ENCODE measurements at places on chromosomes 1 and 21.
A peak's percentile ranks its signal among the peaks of the same experiment; 100 is the strongest.

DNA sequence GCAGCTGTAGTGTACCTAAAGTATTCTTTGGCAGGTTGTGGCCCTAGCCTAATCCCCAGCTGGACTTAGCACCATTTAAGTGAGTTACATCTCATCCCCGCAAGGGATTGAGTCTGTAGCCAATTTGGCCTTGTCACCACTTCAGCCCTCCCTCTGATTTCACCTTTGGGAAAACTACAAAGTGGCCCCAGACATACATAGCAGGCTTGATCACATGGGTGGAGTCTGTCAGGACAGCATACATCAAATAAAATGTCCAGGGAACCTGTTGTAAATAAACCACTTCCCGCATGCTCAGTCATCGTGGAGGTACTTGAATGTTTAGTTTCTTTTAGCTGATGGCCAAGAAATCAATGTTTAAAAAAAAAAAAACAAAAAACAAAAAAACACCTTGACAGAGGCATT is 142.5 kb downstream of the DHRS3 start:
- DNase-seq, result no peak

DNA sequence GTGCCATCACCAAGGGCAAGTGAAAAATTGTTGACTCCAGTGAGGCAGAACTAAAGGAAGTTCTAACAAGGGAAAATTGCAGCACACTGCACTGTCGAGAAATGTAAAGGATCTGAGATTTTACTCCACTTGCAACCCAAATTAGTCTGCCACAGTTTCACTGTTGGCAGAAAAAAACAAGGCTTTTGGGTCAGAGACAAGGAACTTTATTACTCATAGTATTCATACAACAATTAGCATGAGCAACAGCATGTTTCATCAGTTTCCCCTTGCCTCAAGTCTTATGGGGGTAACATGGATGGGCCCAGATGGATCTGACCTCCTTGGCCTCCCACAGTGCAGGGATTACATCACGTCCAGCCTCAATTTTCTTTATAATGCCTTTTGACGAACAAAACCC is 125.3 kb downstream of the LTN1 start:
- peak; percentile 14 for DNase-seq

- no peak for DNase-seq
Observed at GRCh38 chr21:36487641-36488307, 7.9 kb upstream of the CLDN14 start.

DNA sequence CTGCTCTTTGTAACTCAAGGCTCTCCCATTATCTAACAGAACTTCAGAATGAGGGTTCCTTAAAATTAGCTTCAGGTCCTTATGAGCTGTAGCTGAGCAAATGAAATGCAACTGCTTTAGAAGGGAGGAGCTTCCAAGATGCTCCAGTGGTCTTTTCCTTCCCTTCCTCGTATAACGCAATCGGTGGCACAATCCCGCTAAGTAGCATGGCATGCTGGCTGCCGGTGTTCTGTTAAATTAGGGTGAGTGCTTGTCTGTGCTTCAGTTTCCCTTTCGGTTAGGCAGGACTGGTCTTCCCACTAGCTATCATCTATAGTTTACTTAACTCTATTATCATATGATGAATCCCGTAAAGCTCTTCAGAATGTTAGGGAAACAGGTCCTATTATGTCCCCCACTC is 917 bp downstream of the KIAA0040 start:
- peak; percentile 19 for DNase-seq

- DNase-seq, result no peak
Observed at GRCh38 chr1:95095833-95096217, 21.3 kb upstream of the TLCD4 start.

GRCh38 chr1:229537894-229538293 is 20.6 kb downstream of the ABCB10 start:
- DNase-seq, result no peak

GRCh38 chr21:42533306-42533962 is 19.8 kb downstream of the SLC37A1 start:
- no peak for DNase-seq

DNA sequence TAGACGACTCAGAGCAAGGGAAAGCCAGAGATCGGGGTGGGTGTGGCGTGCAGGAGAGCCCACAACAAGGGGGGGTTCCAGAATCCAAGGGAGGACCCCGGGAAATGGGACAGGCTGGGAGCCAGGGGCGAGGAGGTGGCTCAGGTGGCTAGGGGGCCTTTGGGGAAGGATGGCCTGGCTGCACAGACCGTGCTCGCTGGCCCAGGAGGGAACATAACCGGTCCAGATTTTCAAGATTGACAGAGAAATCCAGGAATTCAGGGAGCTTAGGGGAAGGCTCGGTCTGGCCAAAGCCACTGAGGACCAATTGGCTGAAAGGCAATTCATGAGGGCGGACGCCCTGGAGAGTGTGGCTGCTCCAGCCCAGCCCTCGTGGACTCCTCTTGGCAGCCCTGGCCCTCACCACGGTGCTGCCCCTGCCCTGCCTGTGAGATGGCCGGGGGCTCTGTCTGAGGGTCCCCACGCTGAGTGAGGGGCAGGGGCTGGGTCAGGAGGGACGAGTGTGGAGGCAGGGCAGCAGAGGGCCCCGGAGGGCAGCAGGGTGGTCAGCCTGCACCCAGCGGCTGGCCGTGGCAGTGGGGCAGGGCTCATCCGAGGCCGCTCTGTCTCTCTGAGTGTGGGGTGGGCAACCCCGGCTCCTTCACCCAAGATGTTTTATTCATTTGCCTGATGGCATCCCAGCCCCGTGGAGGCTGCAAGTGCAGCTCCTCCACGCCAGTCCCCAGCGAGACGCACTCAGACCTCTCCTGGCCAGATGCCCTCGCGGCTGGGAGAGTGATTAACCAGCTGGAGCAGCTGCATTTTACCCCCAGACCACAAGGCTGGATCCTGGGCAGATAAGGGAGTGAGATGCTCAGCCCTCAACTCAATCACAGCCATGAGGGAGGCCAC is 5.6 kb upstream of the LRRC3 start:
- no peak for DNase-seq

GRCh38 chr1:99829269-99829668 is 20.9 kb upstream of the AGL start:
- no peak for DNase-seq

DNA sequence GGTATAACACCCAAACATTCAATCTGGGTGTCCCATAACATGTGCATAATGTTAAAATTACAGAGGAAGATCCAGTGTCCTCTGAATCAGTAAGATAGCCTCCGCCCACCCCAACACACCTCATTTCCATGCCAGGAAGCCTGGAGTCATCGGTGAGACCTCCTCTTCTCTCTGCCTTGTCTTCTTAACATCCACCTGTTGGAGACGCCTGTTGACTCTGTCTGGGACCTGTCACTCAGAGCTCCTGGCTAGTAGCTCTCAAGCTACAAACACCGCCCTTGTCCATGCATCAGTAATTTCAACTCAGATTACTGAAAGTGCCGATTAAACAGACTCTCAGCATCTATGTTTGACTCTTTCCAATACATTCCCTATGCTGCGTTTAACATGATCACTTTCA is 27.4 kb downstream of the KCNJ15 start:
- no peak for DNase-seq

DNA sequence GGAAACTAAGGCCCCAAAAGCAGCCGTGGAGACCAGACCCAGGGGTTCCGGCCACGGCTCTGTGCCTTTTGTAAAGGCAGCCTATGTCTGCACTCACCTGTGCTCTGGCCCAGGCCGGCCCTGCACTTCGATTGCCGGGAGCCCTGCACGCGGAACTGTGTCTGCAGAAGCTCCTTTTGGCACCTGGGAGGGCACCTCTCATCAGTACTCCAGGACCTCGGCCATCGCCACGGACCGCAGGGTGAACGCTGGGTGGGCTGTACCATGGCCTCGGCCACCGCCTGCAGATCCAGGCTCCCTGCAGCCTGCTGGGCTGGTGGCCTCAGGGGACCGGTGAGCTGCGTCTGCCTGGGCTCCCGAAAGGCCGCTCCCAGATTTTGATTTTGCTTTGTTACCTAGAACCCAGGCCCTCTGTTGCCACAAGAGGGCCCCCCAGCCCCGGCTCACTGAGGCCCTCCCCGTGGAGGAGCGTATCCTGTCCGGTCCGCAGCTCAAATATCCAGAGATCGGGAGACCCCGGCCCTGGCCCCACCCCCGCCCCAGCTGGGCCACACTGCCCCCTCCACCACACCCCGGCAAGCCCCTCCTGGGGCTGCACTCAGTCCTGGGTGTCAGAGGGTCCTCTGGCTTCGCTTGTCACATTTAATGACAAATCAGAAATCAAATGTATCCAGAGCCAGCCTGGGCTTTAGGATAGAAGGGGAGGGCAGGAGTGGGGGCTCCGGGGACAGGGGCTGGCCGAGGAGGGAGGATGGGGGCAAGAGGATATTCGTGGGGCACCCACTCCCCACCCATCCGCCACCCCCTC is 60.2 kb upstream of the PDE9A start:
- DNase-seq, result peak; percentile 89

GRCh38 chr1:212153635-212154034 is 118.1 kb downstream of the DTL start:
- no peak for DNase-seq

GRCh38 chr1:198950036-198950435 is 311.2 kb downstream of the PTPRC start:
- no peak for DNase-seq

GRCh38 chr1:84247425-84248220 is 53.9 kb upstream of the SAMD13 start:
- DNase-seq, result no peak

DNA sequence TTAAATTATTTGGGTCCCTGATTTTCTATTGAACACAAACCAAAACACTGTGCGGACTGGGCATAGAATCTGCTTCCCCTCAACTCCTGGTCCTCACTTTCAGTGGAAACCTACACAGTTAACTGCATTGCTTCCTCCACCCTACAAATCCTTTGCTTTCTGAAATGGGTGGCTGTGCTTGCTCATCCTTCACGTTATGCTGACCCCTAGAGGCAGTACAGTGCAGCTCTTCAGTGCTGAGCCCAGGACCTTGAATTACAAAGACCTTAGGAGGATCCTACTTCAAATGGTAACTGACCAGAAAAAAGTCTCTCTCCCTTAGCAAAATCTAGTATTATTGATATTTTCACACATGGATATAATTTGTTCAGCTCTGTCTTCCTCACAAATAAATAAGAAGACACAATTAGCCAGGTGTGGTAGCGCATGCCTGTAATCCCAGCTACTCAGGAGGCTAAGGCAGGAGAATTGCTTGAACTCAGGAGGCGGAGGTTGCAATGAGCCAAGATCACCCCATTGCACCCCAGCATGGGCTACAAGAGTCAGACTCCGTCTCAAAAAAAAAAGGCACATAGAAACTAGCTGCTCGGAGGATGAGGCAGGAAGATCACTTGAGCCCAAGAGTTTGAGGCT is 63.4 kb upstream of the L1TD1 start:
- DNase-seq, result peak; percentile 71

DNA sequence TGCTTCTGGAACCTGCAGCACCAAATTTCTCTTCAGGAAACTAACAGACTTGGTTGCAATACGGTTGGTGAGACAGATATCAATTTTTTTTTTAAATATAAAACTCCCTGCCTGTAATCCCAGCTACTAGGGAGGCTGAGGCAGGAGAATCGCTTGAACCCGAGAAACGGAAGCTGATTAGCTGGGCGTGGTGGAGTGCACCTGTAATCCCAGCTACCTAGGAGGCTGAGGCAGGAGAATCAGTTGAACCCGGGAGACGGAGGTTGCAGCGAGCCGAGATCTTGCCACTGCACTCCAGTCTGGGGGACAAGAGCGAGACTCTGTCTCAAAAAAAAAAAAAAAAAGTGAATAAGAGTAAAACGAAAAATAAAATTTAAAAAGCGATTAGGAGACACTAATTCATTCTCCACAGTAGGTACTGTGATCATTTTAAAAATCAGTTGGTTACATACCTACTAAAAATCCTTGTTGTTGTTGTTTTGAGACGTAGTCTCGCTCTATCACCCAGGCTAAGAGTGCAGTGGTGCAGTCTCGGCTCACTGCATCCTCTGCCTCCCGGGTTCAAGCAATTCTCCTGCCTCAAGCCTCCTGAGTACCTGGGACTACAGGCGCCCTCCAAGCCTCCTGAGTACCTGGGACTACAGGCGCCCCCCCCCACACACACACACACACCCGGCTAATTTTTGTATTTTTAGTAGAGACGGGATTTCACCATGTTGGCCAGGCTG is 796 bp upstream of the RBM8A start:
- no peak for DNase-seq

DNA sequence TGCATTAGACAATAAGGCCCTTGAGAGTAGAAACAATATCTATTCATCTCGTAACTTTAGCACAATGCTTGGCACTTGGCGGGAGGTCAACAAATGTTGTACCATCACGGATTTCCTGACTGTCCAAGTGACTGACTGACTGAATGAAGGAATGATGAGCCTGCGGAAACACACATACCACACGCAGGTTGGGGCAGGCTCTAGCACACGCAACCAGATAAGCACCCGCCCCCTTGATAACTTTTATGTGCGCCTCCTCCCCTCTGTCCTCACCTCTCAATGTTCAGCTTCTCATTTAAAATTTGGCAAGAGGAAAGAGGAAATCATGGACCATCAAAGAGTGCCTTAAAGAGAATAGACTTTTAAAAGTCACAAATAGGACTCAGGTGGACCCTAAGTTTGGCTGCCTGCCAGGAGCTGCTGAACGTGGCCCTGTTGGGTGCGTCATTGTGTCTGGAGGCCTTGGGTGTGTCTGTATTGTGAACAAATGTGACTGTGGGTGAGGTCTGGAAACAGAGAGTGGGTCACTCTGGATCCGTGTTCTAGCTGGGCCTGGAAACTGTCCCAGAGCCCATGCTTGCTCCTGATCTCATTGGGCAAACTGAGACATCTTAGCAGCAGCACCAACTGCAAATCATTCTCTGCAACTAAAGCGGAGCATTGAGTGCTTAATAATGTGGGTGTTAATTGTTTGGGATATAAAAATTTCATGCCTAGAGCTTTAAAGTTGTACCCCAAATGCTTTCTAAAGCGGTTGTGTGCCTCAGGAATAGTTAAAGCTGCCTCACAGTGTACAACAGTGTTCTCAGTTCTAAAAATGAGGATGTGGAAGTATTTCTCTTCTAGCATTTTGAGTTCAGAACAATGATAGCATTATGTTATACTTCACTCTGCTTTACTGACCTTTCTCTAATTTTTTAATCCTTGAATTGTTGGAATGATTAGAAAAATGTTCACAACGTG is 47.6 kb upstream of the ABCG1 start:
- no peak for DNase-seq

- DNase-seq, result no peak
Observed at GRCh38 chr1:76418531-76418930, 344.0 kb downstream of the ST6GALNAC3 start.

GRCh38 chr1:21297975-21298374 is 7.7 kb upstream of the ECE1 start:
- no peak for DNase-seq

DNA sequence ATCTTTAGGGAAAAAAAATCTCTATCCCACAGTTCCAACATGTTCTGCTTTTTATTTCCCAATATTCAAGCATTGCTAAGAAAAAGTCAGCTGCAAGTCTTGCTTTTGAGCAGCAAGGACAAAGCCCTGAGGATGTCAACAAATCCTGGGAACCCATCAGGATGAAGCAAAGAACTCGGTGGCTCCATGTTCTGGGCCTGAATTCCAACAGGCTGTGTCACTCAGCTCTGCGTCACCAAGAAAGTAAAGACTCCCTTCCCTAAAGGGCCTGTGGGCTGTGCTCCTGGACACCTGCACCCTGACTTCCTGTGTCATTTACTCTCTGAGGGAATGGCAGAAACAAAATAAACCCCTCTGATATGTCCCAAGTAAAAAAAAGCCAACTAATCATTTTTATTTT is 95.5 kb downstream of the TIAM1 start:
- DNase-seq, result no peak
